Vagina (tissue), 2 donors: ENCODE measurements at places on chromosomes 2 and 18. TPM values are rescaled to one million over a fixed set of nuclear protein-coding genes. Genes with fewer than 3 reads are reported as not detected.

GRCh38 chr2:169094676-169095075 lies 25.3 kb downstream of the DHRS9 start:
- no peak overlapping the region for H3K4me3 ChIP-seq
- DNase-seq = no peak
- no peaks in the 10 kb centered on the region for H3K36me3 ChIP-seq
- no peaks in the 10 kb centered on the region for H3K27me3 ChIP-seq

GRCh38 chr2:86476092-86476491 lies 34.9 kb downstream of the KDM3A start:
- no peaks in the 10 kb centered on the region for H3K4me1 ChIP-seq
- no peak overlapping the region for H3K4me3 ChIP-seq
- H3K27me3 ChIP-seq = no peaks in the 10 kb centered on the region
- H3K27ac ChIP-seq = no peak overlapping the region
- no peak for DNase-seq
- H3K36me3 ChIP-seq = peaks cover 78% of the 10 kb centered on the region

- H3K4me3 ChIP-seq = no peak overlapping the region
- H3K27me3 ChIP-seq = no peaks in the 10 kb centered on the region
- H3K4me1 ChIP-seq = no peaks in the 10 kb centered on the region
Observed at GRCh38 chr2:240418311-240418710, 17.2 kb upstream of the GPC1 start.

GRCh38 chr2:24511894-24512293 lies 20.8 kb downstream of the NCOA1 start:
- DNase-seq = no peak
- H3K4me3 ChIP-seq = no peak overlapping the region
- H3K27me3 ChIP-seq = no peaks in the 10 kb centered on the region
- no peaks in the 10 kb centered on the region for H3K36me3 ChIP-seq
- peaks cover 75% of the 10 kb centered on the region for H3K4me1 ChIP-seq

DNA sequence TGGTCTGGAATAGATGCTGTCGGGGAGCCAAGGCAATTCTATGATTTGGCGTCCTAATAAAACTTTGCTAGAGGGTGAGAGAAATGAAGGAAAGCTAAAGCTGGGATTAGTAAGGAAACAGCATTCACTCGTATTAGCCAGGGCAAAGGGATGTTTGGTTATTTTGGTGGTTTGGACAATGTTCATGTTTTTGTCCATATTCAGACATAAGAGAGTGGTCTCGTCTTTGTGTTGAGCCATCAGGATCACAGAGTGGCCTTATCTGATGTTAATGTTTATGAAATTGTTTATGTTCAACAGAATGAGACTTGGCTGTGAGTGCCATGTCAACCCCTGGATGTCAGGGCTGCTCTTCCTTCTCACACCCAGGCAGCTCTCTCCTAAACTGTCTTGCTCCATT lies 58.9 kb upstream of the EPC2 start:
- H3K36me3 ChIP-seq = no peaks in the 10 kb centered on the region
- no peak overlapping the region for H3K27ac ChIP-seq
- H3K4me3 ChIP-seq = no peak overlapping the region

DNA sequence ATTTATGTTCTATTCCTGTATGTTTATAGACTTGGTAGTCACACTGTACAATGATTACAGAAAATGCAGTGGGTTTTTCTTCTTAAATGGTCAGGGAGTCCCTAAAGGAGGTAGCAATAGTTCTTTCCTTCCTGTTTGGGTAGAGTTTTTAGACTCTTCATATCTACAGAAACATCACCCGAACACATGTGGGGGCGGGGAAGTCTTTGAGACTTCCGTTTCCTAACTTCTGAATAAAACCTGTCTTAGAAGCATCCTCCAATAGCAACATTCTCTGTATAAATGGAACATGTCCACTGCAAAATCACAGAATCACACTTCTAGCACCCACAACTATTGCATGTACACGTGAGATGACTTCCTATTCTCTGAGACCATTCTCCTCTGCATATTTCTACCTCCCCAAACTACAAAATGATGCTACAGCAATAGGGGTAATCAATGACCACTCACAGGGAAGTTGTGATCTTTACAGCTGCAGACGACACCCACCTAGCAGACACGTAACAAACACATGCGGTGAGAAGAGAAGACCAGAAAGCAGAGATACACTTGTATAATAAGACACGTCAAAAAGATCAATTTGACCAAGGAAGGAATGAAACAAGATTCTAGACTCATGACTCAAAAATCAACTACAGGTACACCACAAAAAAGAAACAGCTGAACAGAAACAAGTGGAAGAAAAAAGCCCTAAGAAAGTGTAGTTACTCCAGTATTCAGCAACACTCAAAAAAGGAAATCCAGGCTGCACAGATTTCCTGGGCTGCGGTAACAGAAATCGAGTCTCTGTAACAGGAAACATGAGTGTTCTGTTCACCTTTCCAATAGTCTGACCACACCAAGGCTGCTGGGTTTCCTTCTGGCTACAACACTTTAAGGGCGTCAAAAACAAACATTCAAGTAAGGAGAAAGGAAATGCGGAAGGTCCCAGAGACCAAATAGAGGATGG lies 120.4 kb downstream of the ZNF516 start:
- H3K4me1 ChIP-seq = peaks cover 22% of the 10 kb centered on the region
- H3K36me3 ChIP-seq = no peaks in the 10 kb centered on the region
- no peaks in the 10 kb centered on the region for H3K27me3 ChIP-seq
- DNase-seq = no peak

DNA sequence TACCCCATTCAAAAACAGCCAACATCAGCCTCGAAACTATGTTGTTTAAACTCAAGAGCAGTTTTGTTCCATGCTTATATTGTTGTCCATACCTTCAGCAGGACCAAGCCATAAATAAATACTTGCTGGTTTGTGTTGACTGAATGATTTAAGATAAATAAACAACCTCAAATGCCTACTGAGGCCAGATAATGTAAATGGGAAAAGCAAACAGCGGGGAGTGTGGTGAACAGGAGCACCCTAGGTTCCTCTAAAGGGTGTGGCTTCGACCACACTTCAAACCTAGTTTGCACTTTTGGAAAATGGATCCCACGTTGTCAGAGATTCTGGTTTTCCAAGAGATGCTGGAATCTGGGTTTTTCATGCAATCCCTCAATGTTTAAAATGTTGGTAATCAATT lies 1.7 kb upstream of the PMAIP1 start:
- peaks cover 12% of the 10 kb centered on the region for H3K4me1 ChIP-seq
- no peaks in the 10 kb centered on the region for H3K36me3 ChIP-seq
- no peak overlapping the region for H3K27ac ChIP-seq
- H3K4me3 ChIP-seq = no peak overlapping the region
- peaks cover 5% of the 10 kb centered on the region for H3K27me3 ChIP-seq

GRCh38 chr2:62408241-62408677 lies 97.7 kb downstream of the TMEM17 start:
- peaks cover 26% of the 10 kb centered on the region for H3K4me1 ChIP-seq
- DNase-seq = no peak
- no peaks in the 10 kb centered on the region for H3K36me3 ChIP-seq
- no peak overlapping the region for H3K4me3 ChIP-seq

GRCh38 chr2:12284487-12284886 lies 432.2 kb upstream of the TRIB2 start:
- H3K27me3 ChIP-seq = no peaks in the 10 kb centered on the region
- no peak for DNase-seq
- no peak overlapping the region for H3K4me3 ChIP-seq
- H3K4me1 ChIP-seq = peaks cover 18% of the 10 kb centered on the region
- H3K27ac ChIP-seq = no peak overlapping the region
- H3K36me3 ChIP-seq = no peaks in the 10 kb centered on the region

GRCh38 chr2:2254206-2254605 lies 76.9 kb downstream of the MYT1L start:
- peak; percentile 29 for DNase-seq
- no peaks in the 10 kb centered on the region for H3K4me1 ChIP-seq
- no peaks in the 10 kb centered on the region for H3K36me3 ChIP-seq
- H3K27ac ChIP-seq = no peak overlapping the region

GRCh38 chr2:69604836-69605235 lies 38.7 kb downstream of the AAK1 start:
- no peaks in the 10 kb centered on the region for H3K36me3 ChIP-seq
- H3K27ac ChIP-seq = no peak overlapping the region
- H3K4me3 ChIP-seq = no peak overlapping the region
- no peak for DNase-seq
- peaks cover 26% of the 10 kb centered on the region for H3K4me1 ChIP-seq

DNA sequence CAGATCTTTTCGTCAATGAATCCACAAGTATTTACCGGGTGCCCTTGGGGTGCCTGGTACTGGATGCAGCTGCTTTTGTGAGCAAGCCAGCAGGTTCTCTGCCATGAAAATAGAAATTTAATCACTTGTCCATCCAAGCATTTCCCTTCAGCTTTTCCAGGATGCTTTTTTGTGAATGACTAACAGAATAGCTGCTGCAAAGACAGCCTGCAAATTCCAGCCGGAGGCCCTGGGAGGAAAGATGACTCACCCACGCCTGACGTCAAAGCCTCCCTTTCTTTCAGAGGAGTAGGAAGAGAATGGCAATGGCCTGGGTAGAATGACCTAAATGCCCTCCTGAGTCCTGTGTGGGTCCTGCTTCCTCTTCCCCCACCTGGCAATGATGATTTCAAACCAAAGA lies 111.9 kb downstream of the AP1S3 start:
- no peak overlapping the region for H3K4me3 ChIP-seq
- no peak for DNase-seq
- peak overlapping the region; percentile 75 for H3K27ac ChIP-seq

GRCh38 chr2:12918138-12918834 lies 201.6 kb downstream of the TRIB2 start:
- H3K4me3 ChIP-seq = no peak overlapping the region
- H3K4me1 ChIP-seq = peaks cover 7% of the 10 kb centered on the region
- no peaks in the 10 kb centered on the region for H3K27me3 ChIP-seq
- DNase-seq = no peak

DNA sequence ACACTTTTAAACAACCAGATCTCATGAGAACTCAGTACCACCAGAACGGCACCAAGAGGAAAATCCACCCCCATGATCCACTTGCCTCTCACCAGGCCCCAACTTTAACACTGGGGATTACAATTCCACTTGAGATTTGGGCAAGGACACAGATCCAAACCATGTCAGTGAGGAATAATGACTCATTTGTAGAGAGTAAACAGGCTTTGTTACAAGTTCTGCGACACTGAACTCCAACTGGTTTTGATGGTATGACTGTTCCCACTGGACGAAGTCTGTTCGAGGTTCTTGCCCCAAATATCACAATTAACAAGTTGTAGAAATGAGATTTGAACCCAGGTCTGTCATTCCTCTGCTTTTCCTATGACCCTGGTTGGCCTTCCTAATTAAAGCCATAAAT lies 718.1 kb upstream of the ID2 start:
- H3K27ac ChIP-seq = no peak overlapping the region
- H3K4me3 ChIP-seq = no peak overlapping the region
- no peaks in the 10 kb centered on the region for H3K36me3 ChIP-seq

- H3K36me3 ChIP-seq = no peaks in the 10 kb centered on the region
- H3K4me3 ChIP-seq = no peak overlapping the region
- H3K27ac ChIP-seq = no peak overlapping the region
- no peak for DNase-seq
- no peaks in the 10 kb centered on the region for H3K27me3 ChIP-seq
Observed at GRCh38 chr18:63899206-63899605, 8.6 kb upstream of the SERPINB10 start.

DNA sequence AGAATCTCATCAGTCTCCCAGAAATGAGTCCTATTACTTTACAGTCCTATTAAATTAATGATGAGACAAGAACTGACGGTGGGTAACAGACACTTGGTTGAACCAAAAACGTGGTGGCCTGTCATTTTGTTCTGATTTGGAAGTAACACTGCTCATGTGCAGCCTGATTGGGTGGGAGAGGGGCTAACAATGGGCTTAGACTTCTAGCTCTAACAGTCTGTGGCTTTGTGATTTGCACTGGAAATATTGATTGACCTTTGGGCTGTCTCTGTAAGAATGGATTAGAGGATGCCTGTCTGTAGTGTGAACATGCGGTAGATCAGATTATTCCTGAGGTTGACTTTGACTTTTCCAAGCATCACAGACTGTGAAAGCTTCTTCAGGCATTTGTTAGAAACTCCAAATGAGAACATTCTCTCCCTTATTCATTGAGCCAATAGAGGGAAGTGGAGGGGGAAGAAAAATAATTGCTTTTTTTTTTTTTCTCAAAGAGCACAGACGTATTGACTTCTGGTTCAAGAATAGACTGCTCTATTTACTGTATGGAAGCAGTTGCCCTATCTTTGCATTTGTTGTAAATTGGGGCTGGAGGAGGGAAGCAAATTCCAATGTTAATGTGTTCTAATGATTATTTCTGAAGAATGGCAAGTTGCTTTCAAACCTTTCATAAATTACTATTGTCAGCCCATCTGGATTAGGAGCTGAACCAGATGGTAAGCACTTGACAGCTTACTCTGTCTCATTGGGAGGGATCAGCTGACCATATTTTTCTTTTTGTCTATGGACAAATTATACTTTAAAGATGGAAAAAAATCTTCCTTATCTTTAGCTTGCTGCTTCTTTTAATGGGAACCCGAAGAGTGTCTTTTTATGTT lies 85.8 kb upstream of the TTN start:
- no peak for DNase-seq
- no peak overlapping the region for H3K4me3 ChIP-seq
- no peaks in the 10 kb centered on the region for H3K36me3 ChIP-seq
- no peaks in the 10 kb centered on the region for H3K4me1 ChIP-seq
- no peak overlapping the region for H3K27ac ChIP-seq

- H3K4me1 ChIP-seq = no peaks in the 10 kb centered on the region
- peaks cover 31% of the 10 kb centered on the region for H3K36me3 ChIP-seq
- H3K27me3 ChIP-seq = no peaks in the 10 kb centered on the region
- no peak overlapping the region for H3K4me3 ChIP-seq
Observed at GRCh38 chr2:231810905-231811304, 24.7 kb downstream of the COPS7B start.

- peak overlapping the region; percentile 28 for H3K27ac ChIP-seq
- no peaks in the 10 kb centered on the region for H3K36me3 ChIP-seq
- H3K27me3 ChIP-seq = no peaks in the 10 kb centered on the region
- DNase-seq = no peak
- peaks cover 13% of the 10 kb centered on the region for H3K4me1 ChIP-seq
Observed at GRCh38 chr2:204115137-204116056, 178.8 kb downstream of the ICOS start.

DNA sequence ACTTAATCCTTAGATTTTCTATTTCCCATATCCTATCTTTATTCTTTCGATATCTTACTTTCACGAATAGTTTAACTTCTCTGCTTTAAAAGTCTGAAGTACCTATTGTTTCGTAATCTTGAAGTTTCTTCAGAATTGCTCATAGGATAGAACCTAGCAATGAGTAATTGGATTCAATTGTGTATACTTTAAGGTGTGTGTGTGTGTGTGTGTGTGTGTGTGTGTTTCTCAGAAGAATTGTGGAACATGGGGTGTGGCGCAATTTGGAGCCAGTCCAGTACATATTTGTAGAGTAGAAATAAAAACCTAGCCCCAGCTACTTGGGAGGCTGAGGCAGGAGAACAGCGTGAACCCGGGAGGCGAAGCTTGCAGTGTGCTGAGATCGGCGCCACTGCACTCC lies 897.6 kb downstream of the BCL11A start:
- no peaks in the 10 kb centered on the region for H3K36me3 ChIP-seq
- H3K4me1 ChIP-seq = no peaks in the 10 kb centered on the region
- no peak overlapping the region for H3K4me3 ChIP-seq

RNF125 gene
- total RNA-seq = 3.7 TPM

ERMN gene
- total RNA-seq = not detected

DNAJC5G gene
- 1.5 TPM for total RNA-seq

GPD2 gene
- total RNA-seq = 30.4 TPM

CYBRD1 gene
- total RNA-seq = 226 TPM

UBXN4 gene
- total RNA-seq = 51.6 TPM

CAVIN2 gene
- total RNA-seq = 50.6 TPM

MREG gene
- 11.8 TPM for total RNA-seq

PROKR1 gene
- total RNA-seq = not detected

DPP10 gene
- not detected for total RNA-seq

CDKL4 gene
- total RNA-seq = 2.7 TPM

SP140 gene
- 7.4 TPM for total RNA-seq
